ENCODE measurements at places on chromosomes 5 and 9.

DNA sequence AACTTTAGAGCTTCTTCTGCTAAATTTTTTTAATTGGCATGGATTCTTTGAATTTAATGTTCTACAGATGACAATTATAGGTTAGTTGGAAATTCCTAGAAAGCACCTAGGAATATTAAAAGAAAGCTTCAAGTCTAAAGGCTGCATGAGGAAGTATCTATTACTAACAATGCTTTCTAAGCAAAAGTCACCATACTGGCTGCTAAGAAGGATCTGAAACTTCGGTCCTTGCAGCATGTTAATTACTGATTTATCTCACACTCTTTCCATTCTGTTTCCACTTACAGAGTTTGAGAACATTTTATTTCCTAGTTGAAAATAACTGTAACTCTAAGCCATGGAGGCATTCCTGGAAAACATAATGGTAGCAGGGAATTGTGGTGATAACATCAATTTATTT, 8.4 kb downstream of the SEMA6A start:
- DNase-seq: no peak

DNA sequence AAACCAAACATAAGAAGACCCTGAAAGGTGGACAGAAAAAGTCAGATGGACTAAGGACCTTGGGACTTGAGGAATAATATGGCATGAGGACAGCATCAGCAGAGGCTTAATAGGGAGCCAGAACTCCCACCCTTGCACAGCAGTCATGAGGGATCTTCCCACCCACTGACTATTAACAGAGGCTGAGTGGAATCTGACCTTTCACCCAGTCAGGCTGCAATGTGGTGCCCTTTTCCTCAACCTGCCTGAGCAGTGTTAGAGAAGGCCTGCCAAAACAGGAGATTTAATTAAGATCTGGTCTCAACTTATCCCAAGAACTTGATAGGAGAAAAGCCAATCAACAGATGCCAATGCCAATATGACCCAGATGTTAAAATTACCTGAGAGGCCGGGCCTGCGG, 481.9 kb downstream of the KDM4C start:
- DNase-seq: no peak

DNA sequence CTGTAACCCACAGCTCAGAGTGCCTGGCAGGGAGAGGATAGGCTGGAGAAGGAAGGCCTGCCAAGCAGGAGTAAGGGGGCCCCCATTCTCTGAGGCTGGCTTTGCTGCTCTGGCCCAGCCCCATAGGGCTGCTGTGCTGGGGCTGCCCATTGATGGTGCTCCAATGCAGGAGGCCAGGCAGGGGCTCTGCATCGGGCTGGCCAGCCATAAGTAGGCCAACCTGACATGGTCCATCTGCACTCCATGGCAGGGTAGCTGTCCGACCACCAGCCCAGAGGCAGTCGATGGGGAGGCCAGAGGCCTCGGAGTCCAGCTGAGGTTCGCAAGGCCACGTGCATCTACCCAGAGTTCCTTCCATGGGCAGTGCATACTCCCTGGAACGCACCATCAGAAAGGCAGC, 75.0 kb upstream of the PITX1 start:
- no peak for DNase-seq

- DNase-seq: peak; percentile 66
Observed at GRCh38 chr5:71601222-71602026, 14.3 kb downstream of the MCCC2 start.

DNA sequence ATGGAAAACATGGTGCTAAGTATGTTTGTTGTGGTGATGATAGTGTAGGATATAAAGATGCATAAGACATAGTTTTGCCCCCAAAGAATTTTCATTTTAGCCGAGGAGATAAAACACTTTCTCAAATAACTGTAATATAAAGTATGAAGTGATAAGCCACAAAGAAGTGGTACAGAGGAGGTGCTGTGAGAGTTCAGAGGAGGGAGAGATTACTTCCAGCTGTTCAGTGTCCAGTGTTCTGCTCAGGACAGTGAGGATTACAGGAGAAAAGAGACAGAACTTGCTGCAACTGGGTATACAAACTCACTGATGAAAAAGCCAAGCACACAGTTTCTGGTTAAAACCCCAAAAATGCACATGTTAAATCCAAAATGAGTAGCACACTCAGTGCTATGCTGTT, 309.3 kb downstream of the KIAA0825 start:
- DNase-seq: no peak

GRCh38 chr5:117942861-117943519, 1045.4 kb downstream of the DTWD2 start:
- DNase-seq: no peak

GRCh38 chr5:87722286-87722685, 309.6 kb upstream of the CCNH start:
- DNase-seq: no peak

- DNase-seq: no peak
Observed at GRCh38 chr5:67957374-67957773, 258.2 kb upstream of the PIK3R1 start.

DNA sequence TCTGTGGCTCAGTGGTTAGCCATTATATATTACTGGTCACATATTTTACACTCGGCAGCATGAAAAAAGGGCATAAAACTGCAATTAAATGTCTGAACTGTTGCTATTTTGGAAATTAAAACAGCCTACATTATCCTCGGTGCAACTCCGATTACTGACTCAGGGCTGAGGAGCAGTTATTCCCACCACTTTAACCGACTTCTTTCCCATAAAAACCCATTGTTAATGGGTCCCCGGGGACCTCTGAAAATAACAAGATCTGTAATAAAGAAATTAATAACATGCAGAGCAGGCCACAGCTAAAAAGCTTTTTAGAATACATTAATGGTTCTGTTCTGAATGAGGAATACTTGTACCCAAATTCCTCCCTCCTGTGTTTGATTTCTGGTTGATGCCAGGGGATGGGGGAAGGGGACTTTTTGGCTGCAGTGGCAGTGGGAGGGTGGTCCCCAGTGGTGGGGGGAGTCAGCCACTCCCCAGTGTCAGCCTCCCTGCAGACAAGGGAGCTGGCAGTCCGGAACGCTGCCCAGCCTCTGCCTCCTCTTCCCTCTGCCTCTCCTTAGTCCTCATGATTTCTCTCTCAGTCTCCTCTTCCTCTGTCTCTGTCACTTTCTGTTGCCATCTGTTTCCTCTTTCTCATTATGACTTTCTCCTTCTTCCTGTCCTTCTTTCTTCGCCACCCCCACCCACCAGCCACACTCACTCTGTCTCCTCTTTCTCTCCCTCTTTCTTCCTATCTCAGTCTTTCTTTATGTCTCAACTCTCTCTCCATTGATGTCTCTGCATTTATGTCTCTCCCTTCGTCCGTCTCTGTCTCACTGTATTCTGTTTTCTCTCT, 59.0 kb upstream of the ZBTB43 start:
- no peak for DNase-seq

DNA sequence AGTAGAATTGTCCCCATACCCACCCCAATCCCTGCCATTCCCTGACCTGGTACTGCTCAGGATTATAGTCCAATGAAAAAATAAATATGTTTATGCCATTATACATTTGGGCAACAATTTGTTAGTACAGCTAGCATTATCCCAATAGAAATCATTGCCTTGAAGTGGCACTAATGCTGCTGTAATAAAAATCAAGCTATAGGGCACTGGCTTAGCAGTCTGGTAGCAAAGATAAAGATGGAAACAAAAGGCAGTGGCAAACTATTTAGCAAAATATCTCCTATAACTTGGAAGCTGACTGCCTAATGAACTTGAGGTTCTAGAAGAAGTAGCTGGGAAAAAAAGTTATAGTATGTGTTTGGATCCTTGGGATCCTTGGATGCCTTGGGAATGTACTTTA, 2.2 kb upstream of the TOPORS start:
- DNase-seq: no peak

DNA sequence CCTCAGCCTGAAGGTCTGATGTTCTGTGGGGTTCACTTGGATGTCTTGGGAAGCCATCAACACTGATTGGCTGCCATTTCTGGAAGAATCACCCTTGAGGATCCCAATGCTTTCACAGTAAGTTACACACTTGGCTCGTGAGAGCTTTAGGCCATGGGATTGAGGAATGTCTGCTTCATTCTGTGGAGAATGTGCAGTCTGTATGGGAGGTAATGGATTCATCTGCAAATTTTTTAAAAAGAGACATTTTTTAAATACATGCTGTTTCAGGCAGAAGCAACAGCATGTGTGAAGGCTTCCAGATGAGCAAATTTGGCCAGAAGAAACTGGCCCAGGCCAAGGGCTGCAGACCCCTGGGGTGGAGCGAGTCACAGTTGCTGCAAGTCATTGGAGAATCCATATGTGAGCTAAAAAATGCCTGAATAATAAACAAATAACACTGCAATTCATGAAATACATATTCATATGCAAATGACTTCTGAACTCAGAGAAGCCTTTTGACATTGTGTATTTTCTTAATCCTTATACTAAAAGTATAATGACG, 146.3 kb upstream of the RASEF start:
- DNase-seq: no peak

GRCh38 chr5:119059740-119060255, 11.1 kb upstream of the DMXL1 start:
- DNase-seq: peak; percentile 31

GRCh38 chr5:39400713-39401578, 23.8 kb downstream of the DAB2 start:
- DNase-seq: no peak

GRCh38 chr5:13771011-13771571, 173.4 kb downstream of the DNAH5 start:
- no peak for DNase-seq

GRCh38 chr5:53302529-53302928, 177.9 kb upstream of the FST start:
- no peak for DNase-seq

- DNase-seq: peak; percentile 82
Observed at GRCh38 chr9:132235894-132236661, 74.2 kb downstream of the NTNG2 start.

- peak; percentile 59 for DNase-seq
Observed at GRCh38 chr5:146042628-146043279, 62.6 kb downstream of the PLAC8L1 start.

DNA sequence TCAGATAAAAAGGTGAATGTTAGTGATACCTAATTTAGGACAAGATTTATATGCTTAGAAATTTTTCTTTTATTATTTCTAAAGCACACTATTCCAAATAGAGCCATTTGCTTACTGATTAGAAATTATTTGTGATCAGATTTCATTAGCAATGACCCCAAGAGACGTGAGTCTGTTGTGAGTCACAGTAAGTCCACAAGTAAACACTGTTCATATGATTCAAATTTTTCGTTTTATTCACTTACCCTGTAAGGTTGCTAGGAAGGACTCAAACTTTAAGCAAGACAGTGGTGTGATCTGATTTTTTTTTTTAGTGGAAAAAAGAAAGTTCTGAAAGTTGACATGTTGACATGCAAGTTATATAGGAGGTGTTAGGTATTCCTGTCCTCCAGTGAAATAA, 1.2 kb downstream of the CARD6 start:
- no peak for DNase-seq

- no peak for DNase-seq
Observed at GRCh38 chr5:56291079-56291643, 58.0 kb upstream of the ANKRD55 start.

DNA sequence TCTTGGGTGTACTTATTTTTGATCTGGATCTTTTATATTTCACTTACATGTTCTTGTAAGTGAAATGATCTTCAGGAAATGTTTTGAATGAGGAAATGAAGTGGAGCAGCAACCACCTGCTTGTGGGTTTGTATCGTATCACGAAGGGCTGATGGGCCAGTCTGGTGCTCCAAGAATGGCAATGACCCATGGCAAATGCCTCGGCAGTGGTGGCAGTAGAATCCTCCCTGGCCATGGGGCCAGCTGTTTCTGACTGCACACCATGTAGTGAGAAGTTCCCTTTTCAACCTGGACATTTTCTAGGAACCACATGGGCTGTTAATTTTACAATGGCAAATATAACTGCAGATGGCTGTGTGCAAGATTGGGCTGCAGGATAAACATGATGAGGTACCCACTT, 29.9 kb downstream of the MAT2B start:
- no peak for DNase-seq

DNA sequence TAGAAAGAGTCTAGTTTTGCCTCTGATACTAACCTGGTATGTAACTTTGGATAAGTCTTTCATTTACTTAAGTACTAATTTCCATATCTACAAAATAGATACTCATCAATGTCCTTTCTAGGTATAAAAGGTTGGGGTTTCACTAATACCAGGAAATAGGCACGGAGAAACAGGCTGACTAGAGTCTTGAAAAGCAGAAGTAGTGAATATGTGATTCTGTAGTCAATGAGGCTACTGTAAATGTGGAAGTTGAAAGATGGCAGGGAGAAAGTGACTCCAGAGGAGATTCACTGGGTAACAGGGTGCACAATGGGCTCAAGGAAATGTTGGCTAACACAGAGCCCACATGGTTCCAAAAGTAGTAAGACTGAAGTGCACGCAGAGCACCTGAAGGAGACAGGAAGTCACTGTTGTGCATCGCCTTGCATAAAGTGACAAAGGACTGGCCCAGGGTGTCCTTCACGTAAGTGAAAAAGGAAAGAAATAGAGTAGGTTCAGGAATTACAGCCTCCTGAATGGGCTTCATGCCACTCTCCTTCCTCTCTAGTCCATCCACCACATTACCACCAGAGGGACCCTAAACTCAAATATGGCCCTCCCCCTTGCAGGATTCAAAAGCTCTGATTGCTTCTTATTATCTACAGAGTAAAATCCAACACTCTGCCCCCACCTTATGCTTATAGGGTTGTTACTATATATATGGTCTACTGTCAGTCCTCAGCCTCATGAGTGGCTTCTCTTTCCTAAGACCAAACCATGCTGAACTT, 288.0 kb upstream of the SMARCA2 start:
- DNase-seq: no peak

GRCh38 chr5:31186672-31187267, 6.7 kb upstream of the CDH6 start:
- DNase-seq: peak; percentile 35

- no peak for DNase-seq
Observed at GRCh38 chr9:112013266-112013665, 116.7 kb downstream of the UGCG start.

GRCh38 chr9:77935974-77936373, 95.6 kb downstream of the GNAQ start:
- DNase-seq: no peak

- DNase-seq: no peak
Observed at GRCh38 chr5:16489322-16489791, 23.8 kb upstream of the ZNF622 start.

Data from K562 (cell line).